NCI-H2081 treated with DMSO at 0.1 percent for 48 hours (cell line): ENCODE measurements at places on chromosomes 11 and 22.

- no peak for DNase-seq
These were observed 20.3 kb downstream of the MB start for GRCh38 chr22:35596821-35597220.

GRCh38 chr22:45783021-45783420 is 111.4 kb downstream of the ATXN10 start:
- DNase-seq: no peak

DNA sequence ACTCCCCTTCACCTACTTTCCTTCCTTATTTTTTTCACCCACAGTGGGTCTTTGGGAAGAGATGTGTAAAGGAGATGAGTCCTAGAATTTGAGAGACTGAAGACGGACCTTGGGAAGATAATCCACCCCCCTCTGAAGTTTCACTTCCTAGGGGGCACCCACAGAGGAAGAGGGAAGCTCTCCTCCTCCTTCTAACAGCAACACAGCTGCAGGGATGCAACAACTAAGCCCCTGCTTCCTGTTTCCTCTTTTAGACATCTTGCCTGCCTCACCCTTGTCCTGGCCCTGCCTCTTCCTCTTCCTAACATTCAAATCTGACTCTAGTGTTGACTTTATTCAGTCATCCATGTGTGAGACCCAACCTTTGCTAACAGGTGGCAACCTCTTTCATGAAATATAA is 424.6 kb downstream of the BUD13 start:
- DNase-seq: no peak

GRCh38 chr11:13303668-13304649 is 26.4 kb downstream of the BMAL1 start:
- DNase-seq: no peak

DNA sequence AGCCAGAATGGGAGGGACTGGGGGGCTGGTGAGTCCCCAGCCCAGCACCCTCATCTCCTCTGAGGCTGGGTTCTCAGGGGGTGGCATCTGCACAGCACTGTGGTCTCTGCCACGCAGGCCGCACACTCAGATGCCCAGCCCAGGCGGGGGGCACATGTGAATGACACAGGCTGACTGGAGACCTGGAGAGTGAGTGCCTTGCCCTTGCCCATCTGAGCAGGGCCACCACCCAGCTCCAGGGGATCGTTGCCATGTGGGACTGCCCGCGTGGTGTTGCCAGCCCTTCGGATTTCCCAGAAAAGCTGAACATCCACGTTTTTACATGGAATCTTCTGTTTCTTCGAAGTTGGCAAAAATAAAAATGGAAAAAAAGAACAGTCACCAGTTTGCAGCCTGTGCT is 18.9 kb downstream of the PRDM11 start:
- no peak for DNase-seq

DNA sequence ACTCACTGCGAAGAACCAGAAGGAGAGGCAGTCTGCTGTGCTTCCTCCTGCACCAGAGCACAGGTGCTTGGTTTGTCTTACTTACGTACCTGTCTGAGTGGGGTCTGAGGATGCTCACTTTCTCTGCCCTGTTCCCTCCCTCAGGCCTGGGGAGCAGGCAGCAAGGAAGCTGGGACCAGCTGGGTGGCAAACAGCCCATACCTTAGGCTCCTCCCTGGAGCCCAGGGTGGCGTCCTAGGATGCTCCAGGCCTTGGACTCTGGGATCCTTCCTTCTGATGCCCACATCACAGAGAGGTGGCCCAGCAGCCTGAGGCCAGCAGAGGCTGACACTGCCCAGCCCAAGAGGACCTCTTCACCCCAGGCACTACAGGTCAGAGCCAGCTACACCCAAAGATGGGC is 593.2 kb downstream of the BRD1 start:
- no peak for DNase-seq

DNA sequence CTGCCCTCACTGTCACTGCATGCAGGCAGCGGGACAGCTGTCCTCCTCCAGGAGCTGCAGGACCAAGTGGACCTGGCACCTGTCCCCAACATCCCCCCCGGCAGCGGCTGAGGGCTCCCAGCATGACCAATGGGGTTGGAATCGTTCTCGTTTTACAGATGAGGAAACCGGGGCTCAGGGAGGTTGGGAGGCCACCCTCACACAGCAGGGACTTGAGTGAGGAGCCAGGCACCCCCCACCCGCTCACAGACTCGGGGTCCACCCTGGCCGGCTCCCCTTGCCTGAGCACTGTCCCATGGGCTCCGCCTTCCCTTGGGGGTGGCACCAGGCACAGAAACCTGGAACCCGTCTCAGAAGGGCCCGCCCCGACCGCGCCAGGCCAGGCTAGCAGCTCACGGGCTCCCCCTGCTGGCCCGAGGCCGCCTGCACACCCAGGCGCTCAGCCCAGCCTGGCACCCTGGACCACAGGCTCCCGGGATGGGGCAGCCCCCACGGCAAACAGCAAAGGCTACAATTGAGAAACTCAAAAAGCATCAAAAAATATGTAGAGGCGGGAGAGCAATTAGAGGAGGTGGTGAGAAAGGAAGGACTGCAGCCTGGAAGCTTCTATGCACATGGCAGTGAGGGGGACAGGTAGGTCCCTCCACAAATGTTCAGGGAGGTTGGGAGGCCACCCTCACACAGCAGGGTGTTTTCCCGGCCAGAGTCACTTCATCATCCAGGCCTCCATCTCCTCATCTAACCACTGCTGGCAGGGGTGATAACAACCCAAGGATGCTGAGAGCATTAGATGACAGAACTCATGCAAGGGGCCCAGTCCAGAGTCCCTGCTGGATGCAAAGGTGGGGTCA is 12.8 kb downstream of the MACROD1 start:
- DNase-seq: peak; percentile 6

- no peak for DNase-seq
These were observed 2.2 kb downstream of the MRPL23 start for GRCh38 chr11:1949302-1949701.

- DNase-seq: no peak
These were observed 25.9 kb downstream of the OR51E2 start for GRCh38 chr11:4671741-4672140.

DNA sequence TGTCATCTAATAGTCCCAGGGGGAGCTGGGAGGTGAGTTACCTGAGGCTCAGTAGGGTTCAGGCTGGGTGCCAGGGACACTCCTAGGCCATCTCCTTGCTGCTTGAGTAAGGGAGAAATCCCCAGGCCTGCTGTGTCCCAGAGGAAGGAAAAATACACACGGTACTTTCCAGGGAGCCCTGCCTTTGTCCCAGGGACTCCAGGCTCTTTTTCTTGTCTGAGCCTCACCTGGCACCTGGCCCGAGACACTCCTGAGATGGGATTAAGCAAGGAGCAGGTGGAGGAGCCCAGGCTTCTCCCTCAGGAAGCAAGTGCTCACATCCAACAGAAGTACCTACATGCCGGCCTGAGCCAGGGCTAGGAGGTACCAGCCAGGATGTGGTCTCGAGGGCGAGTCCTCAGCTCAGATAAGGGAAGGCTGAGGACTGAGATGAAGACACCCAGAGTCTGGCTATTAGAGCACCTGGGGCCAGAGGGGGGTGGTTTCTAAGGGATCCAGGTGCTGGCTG is 899 bp upstream of the KLHDC7B start:
- DNase-seq: no peak

GRCh38 chr22:44786136-44786535 is 33.8 kb downstream of the ARHGAP8 start:
- DNase-seq: no peak

DNA sequence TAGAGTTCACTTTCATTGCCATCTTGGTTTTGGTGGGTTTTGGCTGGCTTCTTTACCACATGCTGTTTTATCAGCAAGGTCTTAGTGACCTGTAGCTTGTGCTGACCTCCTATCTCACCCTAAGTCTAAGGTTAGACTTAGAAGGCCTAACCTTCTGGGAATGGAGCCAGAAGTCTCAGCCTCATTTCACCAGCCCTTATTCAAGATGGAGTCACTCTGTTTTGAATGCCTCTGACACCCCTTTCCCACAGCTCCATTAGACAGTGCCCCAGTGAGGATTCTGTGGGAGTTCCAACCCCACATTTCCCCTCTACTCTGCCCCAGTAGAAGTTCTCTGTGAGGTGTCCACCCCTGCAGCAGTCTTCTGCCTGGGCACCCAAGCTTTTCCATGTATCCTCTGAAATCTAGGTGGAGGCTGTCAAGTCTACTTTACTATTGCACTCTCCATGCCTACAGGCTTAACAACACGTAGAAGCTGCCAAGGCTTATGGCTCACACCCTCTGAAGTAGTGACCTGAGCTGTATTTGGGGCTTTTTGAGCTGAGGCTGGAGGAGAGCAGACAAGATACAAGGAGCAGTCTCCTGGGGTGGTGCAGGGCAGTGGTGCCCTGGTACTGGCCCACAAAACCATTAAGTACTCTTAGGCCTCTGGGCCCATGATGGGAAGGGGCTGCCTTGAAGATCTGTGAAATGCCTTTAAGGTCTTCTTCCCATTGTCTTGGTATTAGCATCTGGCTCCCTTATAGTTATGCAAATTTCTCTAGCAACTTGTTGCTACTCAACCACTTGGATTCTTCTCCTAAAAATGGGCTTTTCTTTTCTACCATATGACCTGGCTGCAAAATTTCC is 65.9 kb upstream of the SC5D start:
- no peak for DNase-seq

DNA sequence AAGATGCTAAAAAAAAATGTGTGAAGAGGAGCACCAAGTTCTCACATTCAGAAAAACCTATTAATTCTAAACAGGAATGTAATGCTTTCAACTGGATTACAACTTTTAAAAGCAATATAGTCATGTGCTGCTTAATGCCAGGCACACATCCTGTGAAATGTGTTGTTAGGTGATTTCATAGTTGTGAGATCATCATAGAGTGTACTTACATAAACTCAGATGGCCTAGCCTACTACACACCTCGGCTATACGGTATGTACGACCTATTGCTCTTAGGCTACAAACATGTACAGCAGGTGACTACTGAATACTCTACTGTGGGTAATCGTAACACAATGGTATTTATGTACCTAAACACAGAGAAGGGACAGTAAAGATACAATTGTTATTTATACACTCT is 142.3 kb downstream of the RBFOX2 start:
- DNase-seq: no peak

GRCh38 chr11:105208019-105208418 is 68.5 kb upstream of the CARD18 start:
- no peak for DNase-seq

DNA sequence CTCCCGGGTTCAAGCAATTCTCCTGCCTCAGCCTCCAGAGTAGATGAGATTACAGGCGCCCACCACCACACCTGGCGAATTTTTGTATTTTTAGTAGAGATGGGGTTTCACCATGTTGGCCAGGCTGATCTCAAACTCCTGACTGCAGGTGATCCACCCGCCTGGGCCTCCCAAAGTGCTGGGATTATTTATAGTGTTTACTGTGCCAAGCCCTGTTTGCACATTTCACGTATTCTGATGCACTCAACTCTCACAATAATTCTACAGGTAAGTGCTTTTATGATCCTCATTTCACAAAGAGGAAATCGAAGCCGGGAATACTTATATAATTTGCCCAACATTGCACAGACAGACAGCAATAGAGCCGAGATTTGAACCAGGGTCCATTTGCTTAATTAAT is 38.0 kb upstream of the DAGLA start:
- DNase-seq: no peak

DNA sequence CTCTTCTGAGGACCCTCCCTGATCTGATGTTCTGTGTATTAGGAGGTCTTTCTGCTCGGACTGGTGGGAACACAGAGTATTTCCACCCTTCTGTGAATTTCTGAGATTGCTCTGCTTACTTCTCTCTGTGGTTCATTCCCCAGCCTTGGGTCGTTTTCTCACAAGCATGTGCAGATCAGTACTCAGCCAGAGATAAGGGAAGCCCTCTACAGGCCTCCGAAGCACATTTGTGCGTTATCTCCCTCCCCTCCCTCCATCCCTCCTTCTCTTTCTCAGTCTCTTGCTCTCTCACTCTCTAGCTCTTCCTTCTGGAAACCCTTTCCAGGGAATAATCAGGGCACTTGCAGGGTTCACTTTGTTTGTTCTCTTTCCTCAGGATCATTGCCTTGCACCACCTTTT is 35.2 kb upstream of the TUB start:
- no peak for DNase-seq

GRCh38 chr22:32691101-32691500 is 110.4 kb upstream of the TIMP3 start:
- no peak for DNase-seq

DNA sequence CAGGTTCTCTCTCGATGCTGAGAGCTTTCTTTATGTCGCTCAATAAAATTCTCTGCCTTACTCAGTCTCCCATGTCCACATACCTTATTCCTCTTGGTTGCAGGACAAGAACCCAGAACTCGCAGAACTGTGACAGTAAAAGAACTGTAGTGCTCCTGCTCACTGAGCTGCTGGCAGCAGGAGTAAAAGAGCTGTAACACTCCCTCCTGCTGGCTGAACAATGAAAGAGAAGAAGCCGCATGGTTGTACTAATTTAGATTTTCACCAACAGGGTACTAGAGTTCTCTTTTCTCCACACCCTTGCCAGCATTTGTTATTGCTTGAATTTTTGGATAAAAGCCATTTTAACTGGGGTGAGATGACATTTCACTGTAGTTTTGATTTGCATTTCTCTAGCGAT is 433.2 kb downstream of the GUCY1A2 start:
- no peak for DNase-seq

DNA sequence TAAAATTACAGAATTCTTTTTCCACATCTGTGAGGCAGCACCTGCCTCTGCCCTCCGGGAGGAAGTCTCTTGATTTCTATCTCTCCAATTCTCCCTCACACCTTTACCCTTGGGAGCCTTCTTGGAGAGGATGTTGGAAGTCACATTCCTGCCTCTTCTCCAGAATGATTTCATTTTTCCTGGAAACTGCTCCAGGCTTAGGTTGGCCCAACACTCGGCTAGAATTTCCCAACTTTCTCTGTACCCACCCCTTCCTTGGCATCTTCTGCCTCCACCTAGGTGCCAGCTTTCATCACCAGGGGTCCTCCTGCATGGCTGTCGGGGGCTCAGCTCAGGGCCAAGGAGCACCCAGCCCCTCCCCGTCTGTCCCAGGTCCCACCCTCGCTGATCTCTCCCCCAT is 43.2 kb downstream of the SLCO2B1 start:
- DNase-seq: no peak

DNA sequence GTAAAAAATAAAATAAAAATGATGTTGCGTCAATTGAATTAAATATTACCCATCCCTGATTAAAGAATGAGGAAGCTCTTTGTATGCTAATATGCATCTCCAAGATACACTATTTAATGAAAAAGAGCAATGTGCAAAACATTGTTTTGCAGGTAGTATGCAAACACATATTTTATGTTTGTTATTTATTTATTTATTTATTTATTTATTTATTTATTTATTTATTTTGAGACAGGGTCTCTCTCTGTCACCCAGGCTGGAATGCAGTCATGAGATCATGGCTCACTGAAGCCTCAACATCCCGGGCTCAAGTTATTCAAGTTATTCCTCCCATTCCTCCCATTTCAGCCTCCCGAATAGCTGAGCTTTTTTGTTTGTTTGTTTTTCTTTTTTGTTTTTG is 7.2 kb upstream of the CHST1 start:
- DNase-seq: no peak
